ENCODE measurements at places on chromosomes 11 and 22.

DNA sequence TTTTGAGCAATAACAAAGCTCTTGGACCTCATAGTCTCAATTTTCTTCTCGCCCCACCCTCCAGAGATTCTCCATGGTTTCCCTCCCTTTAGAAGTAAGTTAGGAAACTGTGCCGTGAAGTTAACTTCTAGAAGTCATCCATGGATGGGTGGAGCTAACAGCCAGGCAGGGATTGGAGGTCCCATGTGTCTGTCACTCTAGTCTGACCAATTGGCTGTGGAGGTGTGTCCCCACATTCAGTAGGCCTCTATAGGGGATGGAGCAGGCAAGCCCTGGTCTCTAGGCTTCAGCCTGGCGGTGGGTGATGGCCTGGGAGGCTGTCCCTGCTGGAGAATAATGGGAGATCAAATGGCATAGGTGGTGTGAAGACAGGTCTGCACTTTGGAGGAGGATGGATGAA, 50.7 kb downstream of the TP53I11 start:
- DNase-seq, result no peak

- peak; percentile 25 for DNase-seq
These were observed 98.4 kb downstream of the VPREB1 start for GRCh38 chr22:22342697-22343580.

- DNase-seq, result no peak
These were observed 41.0 kb upstream of the CTSC start for GRCh38 chr11:88378422-88379066.

GRCh38 chr11:12276831-12277475, 100.4 kb upstream of the PARVA start:
- DNase-seq, result peak; percentile 3

DNA sequence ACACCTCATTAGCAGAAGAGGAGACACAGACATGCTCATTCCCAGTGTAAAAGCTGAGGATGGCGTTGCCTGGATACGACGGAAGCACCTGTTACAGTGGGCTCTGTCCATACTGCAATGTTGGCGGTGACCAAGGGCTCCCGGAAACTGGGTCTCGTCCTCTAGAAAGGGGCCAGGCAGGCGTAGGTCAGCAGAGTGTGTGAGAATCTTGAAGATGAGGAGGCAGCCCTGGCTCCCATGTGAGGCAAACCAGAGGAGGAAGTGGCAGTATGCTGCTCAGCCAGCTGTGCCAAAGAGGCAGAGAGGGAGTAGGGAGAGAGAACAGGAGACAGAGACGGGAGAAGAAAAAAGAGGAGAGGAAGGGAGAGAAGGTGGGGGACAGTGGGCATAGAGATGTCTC, 10.3 kb downstream of the LTO1 start:
- no peak for DNase-seq

DNA sequence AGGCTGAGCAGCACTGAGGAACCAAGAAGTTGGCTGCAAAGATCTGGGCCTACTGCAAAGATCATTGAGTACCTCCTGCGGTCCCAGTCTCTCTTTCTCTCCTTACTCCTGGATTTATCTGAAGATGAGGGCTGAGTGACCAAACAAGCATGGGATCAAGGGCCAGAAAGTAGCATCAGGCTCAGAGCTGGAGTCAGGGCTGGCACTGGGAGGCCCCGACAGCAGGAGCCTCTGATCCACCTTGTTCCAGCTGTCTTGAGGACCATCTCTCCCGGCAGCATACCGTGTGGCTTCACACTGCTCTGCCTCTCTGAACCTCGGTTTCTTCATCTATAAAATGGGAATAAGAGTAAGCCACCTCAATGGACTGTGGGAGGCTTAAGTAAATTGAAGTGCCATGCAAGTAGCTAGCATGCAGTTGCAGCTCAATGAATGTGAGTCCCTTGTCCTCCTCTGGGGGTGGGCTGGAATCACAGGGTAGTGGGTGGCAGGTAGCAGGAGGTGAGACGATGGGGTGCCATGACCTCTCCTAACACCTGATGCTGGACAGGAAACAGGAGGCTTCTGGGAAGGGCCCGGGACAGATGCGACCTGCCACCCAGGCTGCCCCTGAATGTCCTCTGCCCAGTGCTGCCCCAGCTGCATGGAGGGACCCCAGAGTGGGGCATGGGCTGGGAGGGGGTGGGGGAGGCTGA, 52.5 kb upstream of the PRDM11 start:
- DNase-seq, result no peak

DNA sequence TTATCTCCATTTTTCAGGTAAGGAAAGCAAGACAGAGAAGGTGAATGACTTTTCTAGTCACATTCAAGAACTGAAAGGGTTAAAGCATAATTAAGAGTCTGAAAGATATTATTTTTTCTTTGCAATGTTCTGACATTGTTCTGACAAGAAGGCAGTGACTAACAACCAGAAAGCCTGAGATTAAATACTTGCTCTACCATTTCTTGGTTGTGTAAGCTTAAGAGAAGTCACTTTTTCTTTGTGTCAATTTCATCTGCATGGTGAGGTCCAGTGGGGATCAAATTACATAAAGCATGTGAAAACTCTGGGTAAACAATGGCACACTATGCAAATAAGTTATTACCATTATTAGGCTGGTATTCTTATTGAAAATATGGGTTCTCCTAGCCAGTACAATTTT, 73.7 kb downstream of the PHF21A start:
- DNase-seq, result no peak

- no peak for DNase-seq
These were observed 40.8 kb upstream of the GAL start for GRCh38 chr11:68643585-68643984.

DNA sequence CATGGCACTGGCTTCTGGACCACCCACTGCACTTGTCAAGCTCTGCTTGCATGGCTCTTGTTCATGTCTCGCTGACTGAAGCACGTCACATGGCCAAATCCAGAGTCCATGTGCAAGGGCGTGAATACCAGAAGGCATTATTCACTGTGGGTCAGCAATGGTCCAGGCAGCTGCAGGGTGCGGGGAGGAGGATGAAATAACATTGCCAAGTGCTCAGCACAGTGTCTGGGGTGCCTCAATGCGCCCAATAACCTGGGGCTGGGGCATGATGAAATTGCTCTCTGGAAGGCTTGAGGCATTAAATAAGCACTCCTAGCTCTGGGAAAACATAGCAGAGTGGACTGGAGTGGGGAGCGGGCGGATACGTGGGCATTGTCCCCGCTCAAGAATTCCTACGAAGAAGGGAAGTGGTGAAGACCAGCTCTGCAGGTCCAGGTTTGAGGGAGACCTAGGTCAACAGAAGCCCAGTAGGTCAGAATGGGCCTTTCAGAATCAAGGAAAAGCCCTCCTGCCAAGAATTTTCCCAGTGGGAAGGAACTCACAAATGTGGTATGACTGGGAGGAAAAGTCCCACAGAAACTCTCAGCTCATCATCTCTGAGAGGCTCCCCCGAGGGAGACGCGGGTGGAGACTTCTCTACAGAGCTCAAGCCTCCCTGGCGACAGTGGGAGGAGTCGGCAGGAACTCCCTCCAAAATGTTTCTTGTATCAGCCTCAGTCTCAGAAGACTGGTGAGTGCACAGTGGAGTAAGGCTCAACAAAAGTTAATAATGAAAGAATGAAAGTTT, 15.3 kb upstream of the ACCSL start:
- no peak for DNase-seq

- no peak for DNase-seq
These were observed 35.0 kb downstream of the DSCAML1 start for GRCh38 chr11:117761993-117762392.

GRCh38 chr11:59791639-59792038, 18.9 kb downstream of the MRPL16 start:
- DNase-seq, result no peak

GRCh38 chr11:119756169-119756865, 27.3 kb upstream of the NECTIN1 start:
- DNase-seq, result no peak

DNA sequence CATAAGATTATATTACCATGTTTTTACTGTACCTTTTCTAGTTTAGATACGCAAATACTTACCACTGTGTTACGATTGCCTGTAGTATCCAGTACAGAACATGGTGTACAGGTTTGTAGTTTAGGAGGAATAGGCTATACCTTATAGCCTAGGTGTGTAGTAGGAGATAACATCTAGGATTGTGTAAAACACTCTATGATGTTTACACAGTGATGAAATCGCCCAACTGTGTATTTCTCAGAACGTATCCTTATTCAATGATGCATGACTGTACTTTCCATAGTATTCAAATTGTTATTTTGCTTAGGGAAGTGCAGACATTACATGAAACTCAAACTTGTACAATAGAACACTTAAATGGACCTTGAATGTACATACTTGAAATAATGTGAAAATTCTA, 188.1 kb upstream of the PDGFD start:
- no peak for DNase-seq

DNA sequence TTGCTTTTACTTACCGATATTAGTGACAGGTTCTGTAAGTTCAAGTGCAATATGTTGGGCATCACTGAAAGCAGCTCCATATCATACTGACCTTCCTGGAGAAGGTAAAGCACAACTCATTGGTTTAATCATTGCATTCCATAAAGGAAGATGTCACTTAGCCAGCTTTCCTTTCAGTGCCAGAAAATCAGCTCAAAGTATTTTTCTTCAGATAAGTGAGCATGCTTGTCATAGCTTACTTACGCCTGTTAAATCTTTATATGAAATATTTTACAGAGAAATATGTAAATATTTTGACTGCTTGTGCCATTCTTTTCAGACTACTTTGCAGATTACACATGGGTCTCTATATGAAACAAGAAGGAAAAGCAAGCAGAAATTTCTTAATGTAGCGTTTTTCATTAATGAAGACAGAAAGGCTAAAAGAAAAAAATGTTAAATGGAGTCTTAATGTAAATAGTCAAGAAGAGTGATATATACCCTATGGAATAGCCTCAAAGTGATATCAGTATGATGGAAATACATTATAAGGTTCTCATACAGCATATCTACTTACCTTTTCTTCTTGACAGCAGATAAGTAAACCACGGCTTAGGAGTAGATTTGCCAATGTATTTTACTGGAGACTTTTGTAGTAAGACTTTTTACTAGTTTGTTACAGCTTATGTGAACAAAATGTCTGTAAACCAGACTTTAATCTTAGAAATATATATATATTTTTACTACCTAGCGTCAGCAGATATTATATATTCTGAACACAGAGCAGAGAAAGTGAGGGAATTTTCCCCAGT, 649.7 kb downstream of the METTL15 start:
- DNase-seq, result no peak

DNA sequence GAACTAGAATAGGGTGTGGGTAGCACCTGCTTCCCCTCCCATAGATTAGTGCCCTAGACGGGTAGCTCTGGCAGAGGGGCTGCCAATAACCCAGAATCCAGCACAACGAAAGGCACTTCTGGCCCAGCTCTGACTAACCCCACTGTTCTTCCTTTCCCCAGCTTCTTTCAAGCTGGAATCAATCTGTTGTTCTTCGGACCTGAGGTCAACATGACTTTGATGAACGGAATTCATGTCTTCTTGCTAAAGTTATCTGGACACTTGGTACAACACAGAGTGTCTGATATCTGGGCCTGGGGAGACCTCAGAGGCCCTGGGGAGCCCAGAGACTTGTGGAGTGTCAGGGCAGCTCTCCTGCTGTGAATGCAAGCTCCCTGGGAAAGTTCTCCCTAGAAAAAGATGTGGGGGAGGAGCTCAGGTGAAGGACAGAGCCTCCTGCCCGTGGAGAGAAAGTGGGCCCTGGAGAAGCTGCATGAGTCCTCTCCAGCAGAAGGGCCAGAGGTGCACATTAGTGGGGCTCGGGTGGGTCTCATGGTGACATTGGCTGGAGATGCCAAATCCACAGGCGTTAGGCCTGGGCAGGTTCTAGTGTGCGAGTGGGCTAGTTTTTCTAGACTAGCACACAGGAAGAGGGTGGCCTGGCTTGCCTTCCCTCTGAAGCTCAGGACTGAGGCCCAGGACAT, 6.3 kb downstream of the KCNJ11 start:
- no peak for DNase-seq

GRCh38 chr11:106309070-106309684, 231.7 kb downstream of the AASDHPPT start:
- DNase-seq, result no peak

- DNase-seq, result peak; percentile 98
These were observed at the start of gene CBL for GRCh38 chr11:119205574-119206510. TSS of gene CBL (plus strand) at chr11:119206339. CDS start at chr11:119206418, 79 bp downstream.

- DNase-seq, result no peak
These were observed 1419.8 kb upstream of the TENM4 start for GRCh38 chr11:80860632-80861031.

DNA sequence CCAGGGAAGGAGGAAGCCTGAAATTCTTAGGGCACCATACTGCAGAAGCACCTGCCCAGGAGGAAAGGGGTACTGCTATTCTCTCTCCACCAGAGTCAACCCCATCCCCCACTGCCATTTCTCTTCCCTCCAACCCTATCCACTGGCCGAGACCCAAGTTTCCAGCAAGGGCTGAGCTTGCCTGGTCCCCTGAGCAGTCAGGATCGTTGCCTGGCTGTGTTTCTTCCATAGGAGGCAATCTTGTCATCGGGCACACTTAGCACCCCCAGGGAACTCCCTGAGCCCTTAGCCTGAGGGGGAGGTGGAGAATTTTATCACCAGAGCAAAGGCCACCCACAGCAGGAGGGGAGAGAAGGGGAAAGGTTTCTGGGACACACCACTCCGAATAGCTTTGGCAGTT, 115.8 kb upstream of the NECTIN1 start:
- no peak for DNase-seq

DNA sequence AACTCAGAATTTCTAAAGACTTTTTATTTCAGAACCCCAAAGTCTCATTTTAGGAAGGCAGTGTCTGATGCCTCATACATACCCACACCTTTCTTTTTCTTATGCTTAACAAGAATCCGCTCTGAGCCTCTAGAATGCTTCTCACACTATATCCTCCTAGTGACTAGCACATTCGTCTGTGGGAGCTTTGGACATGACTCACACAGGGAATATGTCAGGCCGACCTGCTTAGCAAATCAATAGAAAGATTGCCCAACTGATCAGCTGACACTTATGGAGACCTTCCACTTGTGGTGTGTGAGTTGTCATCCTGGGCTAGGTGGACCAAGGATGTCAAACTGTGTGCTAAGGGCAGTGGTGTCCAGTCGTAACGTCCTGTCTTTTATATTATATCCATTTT, 129.9 kb upstream of the TTC12 start:
- DNase-seq, result no peak

DNA sequence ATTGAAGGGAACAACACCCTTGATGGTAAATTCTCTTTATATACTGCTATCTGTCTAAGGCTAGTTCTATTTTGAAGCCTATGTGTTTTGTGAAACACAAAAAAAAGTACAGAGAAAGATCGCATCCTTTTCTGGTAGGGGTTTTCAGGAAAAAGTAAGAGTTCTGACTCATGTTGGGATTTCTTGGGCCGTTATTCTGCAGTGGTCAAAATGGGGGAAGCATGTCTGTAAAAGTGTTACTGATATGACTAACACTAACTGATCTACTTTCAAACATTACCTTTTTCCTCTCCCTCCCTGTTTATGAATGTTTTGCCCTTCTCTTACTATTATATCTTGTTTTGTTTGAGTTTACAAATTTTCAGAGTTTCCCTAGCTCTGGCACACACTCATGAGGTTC, 53.9 kb downstream of the CTNND1 start:
- DNase-seq, result no peak

- no peak for DNase-seq
These were observed 298.7 kb upstream of the NCAM1 start for GRCh38 chr11:112662554-112662953.

All from upper lobe of left lung (tissue), 6 donors.